ENCODE measurements at places on chromosomes 5 and 9. TPM values are rescaled to one million over a fixed set of nuclear protein-coding genes. Genes with fewer than 3 reads are reported as not detected.

- DNase-seq, result no peak
Observed at GRCh38 chr5:80248378-80248777, 7.5 kb downstream of the SERINC5 start.

DNA sequence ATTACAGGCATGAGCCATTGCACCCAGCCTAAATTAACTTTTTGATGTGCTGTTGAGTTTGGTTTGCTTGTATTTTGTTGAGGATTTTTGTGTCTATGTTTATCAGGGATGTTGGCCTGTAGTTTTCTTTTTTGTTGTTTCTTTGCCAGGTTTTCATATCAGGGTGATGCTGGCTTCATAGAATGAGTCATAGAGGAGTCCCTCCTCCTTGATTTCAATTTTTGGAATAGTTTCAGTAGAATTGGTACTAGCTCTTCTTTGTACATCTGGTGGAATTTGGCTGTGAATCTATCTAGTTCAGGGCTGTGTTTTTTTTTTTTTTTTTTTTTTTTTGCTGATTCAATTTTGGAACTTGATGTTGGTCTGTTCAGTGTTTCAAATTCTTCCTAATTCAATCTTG lies 1164.3 kb upstream of the DMAC1 start:
- DNase-seq, result no peak

DNA sequence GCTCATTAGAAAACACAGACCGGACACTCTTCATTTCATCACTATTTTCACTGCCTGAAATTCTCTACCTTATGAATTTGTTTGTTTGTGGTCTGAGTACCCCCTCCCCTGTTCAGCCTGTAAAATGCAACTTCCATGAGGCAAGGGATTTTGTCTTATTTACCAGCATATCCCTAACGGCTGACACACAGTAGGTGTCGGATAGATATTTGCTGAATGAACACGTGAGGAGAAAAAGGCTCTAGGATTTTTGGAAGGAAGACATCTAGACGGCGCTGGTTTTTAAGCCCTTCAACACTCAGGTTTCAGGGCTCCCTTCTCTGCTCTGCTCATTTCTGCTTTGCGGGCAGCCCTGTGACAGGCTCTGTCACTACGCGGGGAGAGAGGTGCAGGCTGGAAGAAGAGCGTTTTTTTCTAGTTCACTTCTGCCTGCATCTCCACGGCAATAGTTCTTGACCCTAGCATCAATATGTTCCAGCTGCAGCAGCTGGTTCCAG lies 41.0 kb downstream of the KCNMB1 start:
- DNase-seq, result no peak

Gene SH3TC2
- not detected for total RNA-seq

Gene SPATA31D4
- not detected for total RNA-seq

Gene CDH9
- not detected for total RNA-seq

Measured in CD4-positive, alpha-beta T cell (primary cell).